Stimulated activated CD4-positive, alpha-beta T cell treated with anti-CD3 and anti-CD28 coated beads, Interleukin-15, amount 100 ng/mL, for 48 hours (primary cell): ENCODE measurements at places on chromosomes 3 and 15.

DNA sequence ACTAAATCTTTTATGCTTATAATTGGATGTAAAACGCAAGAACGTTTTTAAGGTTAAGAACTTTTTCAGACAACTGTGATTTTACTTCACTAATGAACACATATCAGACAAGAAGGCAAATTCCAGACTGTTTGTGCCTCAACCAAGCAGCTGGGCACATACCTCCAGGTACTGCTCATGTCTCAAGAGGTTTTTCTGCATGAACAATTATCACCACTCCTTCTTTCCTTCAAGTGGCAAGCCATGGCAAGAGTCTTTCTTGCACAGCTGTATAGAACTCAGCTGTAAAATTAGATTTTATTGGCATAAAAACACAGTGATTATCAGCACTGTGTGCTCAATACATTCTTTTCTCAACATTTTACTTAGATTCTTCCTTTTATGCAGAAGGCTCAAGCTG, 64.3 kb downstream of the FNDC3B start:
- no peak for DNase-seq

GRCh38 chr3:132964266-132964665, 73.9 kb upstream of the TMEM108 start:
- DNase-seq: no peak

DNA sequence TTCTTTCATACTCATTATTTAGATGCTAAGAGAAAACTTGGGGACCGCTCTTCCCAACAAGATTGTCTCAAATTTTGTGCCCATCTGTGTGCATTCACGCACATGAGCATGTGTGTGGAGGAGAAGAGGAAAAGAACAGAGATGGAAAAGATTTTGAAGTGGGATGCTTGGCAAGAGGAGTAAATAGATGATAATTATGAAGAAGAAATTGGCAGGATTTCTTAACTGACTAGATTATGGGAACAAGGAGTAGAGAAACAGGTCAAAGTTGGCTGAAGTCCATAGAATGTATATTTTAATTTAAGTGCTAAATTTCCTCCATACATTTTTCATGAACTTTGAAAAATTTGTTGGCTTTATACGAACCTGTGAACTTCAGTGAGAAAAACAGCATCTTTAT, 100.1 kb downstream of the ZNF609 start:
- no peak for DNase-seq

DNA sequence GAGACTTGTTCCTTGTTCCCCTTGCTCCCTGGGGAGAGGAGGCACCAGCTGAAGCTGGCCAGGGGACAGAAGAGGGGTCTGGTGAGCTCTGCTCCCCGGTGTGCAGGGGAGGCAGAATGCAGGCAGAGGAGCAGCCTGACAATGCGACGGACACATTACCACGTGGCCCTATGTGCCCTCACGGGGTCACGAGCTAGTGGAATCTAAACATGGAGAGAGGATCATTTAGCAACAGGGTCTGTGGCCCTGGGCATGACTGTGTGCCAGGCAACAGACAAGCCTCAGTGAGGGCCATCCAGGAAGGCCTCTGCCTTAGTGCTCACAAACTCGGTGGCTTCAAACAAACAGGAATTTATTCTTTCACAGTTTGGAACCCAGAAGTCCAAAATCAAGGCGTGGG, 8.5 kb upstream of the MUC4 start:
- DNase-seq: no peak
